HCT116 (cell line): ENCODE measurements at places on chromosomes 6 and 20. TPM values are rescaled to one million over a fixed set of nuclear protein-coding genes. Genes with fewer than 3 reads are reported as not detected.

GRCh38 chr20:9794831-9795230 is 44.0 kb downstream of the PAK5 start:
- DNase-seq, result no peak

DNA sequence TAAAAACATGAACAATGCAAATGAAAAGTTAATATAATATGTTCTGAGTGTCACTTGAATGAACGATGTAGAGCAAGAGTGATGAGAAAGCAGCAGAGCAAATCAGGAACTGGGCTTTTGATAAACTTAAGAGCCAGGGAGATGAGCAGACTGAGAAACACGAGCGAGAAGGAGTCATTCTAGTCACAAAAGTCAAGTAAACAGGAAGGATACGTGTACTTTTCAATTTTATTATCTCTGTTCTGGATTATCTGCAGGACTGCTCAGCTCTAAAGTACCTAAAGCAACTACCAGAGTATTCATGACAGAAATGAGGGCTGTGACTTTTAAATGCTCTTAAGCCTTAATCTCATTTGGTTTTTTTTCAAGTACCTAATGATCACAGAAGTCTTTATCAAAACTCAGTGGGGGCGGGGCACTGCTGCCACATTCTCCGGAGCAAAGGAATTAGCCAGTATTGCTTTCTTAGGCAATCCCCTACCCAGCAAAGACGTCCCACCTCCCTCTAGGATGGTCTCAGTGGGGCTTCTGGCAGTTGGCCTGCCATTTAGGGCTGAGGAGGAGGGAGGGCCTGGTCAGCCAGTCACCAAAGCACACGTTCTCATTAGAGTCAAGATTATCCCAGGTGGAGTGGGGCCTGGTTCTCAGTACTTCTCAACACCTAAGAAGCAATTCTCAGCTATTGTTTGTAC is 8.6 kb downstream of the MAN1A1 start:
- DNase-seq, result no peak

GRCh38 chr20:51508780-51509179 is 33.7 kb downstream of the NFATC2 start:
- no peak for DNase-seq

DNA sequence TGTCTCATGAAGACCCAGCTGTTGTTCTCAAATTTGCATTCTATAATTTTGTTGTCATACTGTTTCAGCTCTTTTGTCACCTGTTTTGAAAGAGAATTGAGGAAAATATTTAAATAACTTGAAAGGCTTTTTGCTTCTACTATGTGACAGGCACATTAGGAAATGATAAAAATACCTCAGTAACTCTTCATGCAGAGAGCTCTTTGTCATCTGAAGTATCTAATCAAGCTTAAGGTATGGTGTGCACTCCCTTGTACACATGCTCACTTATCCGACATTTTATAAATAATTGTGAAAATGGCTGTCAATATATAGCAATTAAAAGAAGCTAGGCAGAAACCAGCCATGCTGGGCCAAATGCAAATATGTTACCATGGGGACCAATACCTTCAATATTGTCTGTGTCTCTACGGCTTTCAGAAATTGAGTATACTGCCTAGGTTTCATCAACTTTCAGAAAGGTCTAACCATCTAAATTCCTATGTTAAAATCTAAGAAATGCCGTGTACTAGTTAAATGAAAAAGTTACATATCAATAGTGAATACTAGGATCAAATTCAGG is 349.0 kb downstream of the RNGTT start:
- no peak for DNase-seq

GRCh38 chr6:130670142-130670541 is 157.1 kb upstream of the SMLR1 start:
- no peak for DNase-seq

DNA sequence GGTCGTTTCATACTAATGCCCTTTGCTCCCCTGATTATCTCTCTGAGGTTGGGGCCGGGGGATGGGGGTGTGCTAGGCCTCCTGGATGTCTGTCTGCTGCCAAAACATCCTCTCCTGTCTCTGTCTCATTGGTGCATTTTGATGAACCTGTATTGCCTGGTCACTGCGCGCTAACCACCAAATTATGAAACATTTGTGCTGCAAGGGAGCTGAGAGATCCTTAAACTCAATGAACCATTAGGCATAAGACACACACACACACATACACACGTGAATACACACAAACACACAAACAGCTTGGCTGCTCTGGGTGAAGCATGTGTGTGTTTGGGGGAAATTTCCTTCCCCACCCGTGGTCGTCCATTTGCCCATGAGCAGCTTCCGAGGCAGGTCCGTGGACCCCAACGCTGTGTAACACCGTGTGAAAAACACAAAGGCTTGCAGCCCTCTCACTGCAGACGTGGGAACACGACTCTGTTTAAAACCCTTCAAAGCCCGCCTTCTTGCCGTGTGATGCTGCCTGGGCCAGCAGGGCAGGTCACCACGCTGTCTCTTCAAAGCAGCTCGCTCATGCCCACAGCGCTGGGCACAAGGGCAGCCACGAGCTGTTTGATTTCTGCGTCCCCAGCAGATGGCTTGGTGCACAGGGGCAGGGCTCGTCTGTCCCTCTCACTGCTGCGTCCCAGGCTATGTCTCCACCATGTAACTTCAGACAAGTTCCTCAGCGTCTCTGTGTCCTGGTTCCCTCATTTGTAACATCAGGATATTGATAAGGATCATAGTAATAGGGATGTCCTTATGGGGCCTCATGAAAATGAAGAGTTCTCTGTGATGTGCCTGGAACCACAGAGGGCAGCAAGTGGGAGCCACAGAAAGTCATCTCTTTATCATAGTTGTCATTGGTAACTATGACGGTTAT is 96.8 kb downstream of the CDH26 start:
- DNase-seq, result no peak

GRCh38 chr6:150752409-150752808 is 113.1 kb upstream of the MTHFD1L start:
- no peak for DNase-seq

- DNase-seq, result no peak
Observed at GRCh38 chr6:24408719-24409410, 6.1 kb downstream of the MRS2 start.

DNA sequence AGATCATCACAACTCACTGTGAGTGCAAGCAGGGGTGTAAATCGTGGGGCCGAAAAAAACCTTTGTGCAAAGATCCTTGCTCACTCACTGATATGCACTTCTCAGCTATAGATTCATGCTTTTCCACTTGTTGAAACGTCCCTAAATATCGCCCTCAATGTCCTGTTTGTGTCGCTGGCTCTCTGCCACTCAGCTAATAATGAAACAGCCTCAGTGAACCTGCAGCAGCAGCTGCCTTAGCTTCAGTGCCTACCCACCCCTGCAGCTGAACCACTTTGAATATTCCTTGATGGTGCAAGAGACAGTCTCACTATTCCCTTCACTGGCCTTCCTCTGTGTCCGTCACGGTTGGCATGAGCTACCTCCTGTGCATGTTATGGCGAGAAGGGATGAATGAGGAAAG is 128.9 kb upstream of the NAA20 start:
- no peak for DNase-seq

- no peak for DNase-seq
Observed at GRCh38 chr6:5896476-5897200, 110.1 kb downstream of the NRN1 start.

DNA sequence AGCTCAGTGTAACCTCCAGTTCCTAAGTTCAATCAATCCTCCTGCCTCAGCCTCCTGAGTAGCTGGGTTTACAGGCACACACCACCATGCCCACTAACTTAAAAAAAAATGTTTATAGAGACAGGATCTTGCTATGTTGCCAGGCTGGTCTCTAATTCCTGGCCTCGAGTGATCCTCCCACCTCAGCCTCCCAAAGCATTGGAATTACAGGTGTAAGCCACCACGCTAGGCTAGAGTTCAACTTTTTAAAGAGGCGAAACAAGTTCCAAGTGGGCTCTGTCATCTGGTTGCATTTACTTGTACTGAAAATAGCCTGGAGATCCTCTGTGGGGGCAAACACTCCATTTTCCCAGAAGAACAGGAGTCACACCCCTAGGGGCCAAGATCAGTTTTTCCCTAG is 100.7 kb upstream of the RIPOR2 start:
- DNase-seq, result no peak

- peak; percentile 26 for DNase-seq
Observed at GRCh38 chr20:60050193-60050947, 92.1 kb downstream of the CDH26 start.

DNA sequence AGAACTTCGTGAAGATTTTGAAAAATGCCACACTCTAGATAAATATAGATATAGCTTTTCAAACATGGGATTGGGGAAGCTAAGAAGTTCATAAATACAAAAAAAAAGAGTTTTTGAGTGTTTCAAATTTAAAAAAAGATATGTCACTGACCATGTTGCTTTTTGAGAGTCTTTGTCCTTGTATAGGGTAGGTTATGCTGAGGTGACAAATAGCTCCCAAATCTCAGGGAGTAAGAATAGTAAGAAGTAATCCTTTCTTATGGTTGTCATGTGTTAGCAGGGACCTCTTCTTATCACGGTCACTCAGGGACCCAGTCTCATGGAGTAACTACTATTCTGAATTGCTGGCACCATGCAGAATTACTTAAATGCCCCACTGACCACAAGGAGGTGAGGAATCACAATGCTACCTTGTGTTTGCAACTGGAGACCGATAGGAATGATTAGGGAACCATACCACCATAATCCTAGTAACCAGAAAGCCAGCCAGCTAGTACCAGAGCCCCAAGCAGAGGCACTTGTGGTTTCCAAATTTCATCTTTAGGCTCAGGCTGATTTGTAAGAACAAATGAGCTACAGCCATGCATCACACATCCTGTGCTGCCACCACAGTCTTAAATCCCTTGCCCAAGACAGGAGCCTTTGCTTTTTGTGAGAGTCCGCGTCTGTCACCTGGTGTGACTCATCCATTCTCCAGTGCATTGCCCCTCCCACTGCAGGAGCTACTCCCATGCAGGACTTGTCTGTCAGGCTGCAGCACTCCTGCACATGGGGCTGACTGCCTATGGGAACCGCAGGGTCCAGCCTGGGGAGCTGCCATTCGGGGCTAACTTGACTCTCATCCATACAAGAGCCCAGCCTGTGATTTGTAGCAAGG is 42.4 kb upstream of the ADGRF4 start:
- DNase-seq, result peak; percentile 62

- no peak for DNase-seq
Observed at GRCh38 chr6:154509421-154510143, 903 bp downstream of the CNKSR3 start.

GRCh38 chr20:47764154-47764733 is 21.0 kb downstream of the SULF2 start:
- no peak for DNase-seq

- DNase-seq, result no peak
Observed at GRCh38 chr20:9329355-9330101, 184.9 kb upstream of the LAMP5 start.

DNA sequence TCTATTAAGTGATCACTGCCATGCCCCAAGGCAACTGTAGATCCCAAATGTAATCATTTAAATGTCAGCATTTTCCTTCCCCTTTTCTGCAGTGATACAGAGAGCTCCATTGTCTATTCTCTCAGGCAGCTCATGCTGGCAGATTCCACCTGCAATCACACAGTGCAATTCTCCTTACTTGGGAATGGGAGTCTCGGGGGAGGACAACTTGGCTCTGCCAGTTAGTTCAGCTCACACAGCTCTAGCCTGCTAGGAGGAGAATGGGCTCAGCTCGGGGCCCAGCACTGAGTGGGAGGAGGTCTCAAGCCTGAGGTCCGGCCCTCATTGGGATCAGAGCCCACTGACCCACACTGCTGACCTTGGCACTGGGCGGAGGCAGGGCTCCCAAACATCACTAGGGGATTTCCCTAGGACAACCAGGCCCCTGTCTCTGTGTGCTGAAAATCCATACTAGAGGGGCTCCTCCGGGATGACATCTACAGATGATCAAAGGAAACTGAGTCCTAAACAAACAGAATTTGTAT is 109.2 kb upstream of the ASF1A start:
- DNase-seq, result no peak

DNA sequence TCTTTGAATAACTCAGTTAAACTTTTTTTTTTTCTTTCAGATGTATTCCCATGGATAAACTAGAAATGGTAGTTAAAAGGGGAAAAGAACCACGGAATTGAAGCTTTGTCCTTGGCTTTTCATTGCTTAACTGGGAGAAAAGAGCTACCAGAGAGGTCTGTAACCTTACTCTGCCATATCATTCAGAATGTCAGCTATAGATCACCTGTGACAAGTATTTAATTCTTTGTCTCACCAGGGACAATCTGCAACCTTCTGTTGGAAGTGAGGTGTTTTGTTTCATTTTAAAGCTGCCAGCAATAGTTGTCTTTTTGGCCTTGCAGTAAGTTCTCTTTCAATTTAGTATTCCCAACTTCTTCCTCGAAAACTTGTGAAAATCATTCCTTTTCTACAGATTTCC is 618.4 kb downstream of the FRK start:
- DNase-seq, result no peak

- no peak for DNase-seq
Observed at GRCh38 chr6:69789578-69789977, 7.2 kb downstream of the LMBRD1 start.

- DNase-seq, result no peak
Observed at GRCh38 chr6:57147401-57147800, 24.7 kb upstream of the BAG2 start.

GRCh38 chr6:117253785-117254184 is 11.6 kb upstream of the VGLL2 start:
- DNase-seq, result no peak

DNA sequence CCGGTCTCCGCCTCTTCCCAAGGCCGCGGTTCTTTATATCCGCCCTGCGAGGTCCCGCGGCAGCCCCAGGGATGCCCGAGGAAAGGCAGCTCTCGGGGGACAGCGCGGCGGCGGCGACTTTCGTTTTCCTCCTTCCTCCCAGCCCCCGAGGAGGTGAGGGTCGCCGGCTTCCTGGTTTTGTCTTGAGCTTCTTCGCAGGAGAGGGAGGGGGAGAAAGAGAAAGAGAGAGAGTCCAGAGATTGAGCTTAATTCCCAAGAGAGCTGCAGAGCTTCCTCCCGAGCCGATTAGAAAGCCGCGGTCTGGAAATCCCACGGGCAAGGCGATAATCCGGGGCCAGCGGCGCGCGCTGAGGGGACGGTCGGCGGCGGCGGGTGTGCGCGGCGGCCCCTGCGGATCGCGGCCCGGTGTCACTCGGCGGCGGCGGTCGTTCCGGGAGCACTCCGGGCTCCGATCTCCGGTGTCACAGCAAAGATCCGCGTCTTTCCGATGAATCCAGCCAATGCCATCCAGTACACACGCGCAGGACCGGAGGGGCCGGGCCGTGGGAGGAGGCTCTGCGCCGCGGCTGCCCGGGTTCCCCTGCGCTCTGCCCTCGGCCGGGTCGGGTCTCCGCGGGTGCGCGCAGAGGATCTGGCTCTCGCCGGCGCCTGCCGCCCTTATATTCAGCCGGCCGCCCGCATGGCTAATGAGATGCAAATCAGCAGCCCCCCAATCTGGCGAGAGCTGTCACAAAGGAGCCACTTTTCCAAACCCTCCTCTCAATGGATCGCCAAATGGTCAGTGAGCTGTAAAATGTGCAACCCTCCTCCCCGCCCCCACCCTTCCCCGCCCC is at the start of gene DLL1:
Gene DLL1 (minus strand): TSS at position 783 of the 833 bp plus-strand sequence. CDS start 939 bp downstream, outside the sequence.
- no peak for DNase-seq

GRCh38 chr6:168956884-168957730 is 296.5 kb downstream of the THBS2 start:
- peak; percentile 54 for DNase-seq

Gene TEAD3
- total RNA-seq, result 21.8 TPM

Gene ECT2L
- total RNA-seq, result not detected

Gene VNN1
- not detected for total RNA-seq

Gene CTCFL
- total RNA-seq, result 0.34 TPM

Gene ENPP5
- total RNA-seq, result 4.5 TPM

Gene PLA2G7
- total RNA-seq, result 2.8 TPM

Gene RAD21L1
- 0.17 TPM for total RNA-seq

Gene PGC
- total RNA-seq, result 1.2 TPM

Gene TP53TG5
- total RNA-seq, result 0.76 TPM

Gene TP53RK
- 9.2 TPM for total RNA-seq

Gene WFDC10B
- total RNA-seq, result not detected

Gene SPATS1
- total RNA-seq, result not detected
